ENCODE measurements at places on chromosomes 4 and X.
A peak's percentile ranks its signal among the peaks of the same experiment; 100 is the strongest.

GRCh38 chrX:44072631-44073030 is 99.4 kb upstream of the NDP start:
- no peak for DNase-seq

- DNase-seq = peak; percentile 26
Measured at GRCh38 chr4:2427383-2428334, 8.9 kb downstream of the CFAP99 start.

DNA sequence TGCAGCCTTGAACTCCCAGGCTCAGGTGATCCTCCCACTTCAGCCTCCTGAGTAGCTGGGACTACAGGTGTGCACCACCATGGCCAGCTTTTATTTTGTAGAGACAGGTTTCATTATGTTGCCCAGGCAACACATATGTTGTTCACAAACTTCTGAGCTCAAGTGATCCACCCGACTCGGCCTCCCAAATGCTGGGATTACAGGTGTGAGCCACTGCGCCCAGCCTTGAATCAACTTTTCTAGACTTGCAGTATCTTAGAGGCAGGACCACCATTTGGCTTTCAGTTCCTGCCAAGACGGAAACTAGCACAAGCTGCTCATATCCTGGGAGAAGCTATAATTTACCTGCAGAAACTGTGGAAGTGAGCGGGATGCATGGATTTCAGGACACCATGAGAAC is 19.9 kb downstream of the NAT8L start:
- DNase-seq = peak; percentile 11

GRCh38 chrX:44898411-44899221 is 25.6 kb downstream of the KDM6A start:
- DNase-seq = no peak

DNA sequence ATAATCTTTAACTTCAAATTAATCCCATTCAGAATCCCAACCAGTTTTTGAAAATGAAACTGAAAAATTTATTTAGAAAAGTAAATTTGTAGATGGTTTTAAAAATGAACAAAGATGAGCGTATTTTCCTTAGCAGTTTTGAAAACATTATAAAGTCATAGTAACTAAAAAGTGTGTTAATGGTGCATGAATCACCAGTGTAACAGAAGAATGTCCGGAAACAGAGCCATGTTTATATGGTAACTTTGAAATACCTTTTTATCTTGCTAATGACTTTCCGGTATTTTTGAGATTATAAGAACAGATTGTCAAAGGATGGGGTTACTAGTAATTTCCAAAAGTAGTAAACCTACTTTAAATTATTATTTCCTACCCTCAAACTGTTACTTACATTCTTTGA is 145.9 kb downstream of the IRS4 start:
- no peak for DNase-seq

DNA sequence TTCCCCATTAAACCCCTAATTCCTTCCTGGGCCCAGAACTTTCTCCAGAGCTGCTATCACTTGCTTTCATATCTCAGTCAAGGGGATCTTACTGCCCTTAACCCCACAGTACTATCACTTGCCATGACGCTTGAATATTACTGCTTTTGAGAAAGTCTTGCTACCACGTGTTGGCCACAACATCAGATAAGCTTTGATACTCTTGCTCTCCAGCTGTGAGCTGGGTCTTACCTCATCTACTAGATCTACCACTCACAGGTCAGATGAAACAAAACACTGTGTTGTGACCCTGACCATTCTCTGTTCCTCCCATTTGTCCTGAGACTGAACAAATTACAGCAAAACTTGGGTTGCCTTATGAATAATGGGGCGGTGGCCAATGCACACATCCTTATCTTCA is 12.1 kb upstream of the TAPT1 start:
- no peak for DNase-seq

DNA sequence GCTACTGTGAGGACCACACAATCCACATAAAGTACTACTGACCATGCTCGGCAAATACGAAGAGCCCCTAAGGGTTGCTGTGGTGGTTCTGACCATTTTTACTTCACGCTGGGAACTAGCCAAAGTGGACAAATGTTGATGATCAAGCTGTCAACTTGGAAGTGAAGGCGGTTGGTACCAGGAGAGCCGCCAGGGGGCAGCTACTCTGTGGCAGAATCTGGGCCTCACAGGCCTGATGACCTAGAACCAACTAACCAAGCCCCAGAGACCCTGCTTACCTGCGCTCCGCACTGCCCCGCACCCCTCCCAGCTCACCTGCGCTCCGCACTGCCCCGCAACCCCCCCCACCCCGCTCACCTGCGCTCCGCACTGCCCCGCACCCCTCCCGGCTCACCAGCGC is 5.6 kb downstream of the GAK start:
- peak; percentile 79 for DNase-seq

DNA sequence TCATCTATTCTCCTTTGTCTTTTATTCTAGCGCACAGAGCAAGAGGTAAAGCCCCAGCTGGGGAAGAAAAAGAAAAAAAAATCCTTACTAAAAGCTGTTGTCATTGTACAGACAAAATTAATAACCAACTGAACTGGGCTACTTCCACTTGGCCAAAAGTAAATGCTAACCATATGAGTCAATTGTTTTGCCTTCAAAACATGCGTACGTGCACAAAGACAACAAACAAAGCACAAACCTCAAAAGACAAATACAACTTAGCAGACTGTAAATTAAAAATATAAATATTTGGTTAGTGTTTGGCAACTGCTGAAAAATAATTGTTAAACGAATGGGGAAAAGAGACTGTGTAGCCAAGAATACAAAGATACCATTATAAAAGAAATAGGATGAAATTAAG is 5.9 kb downstream of the EDA2R start:
- no peak for DNase-seq

DNA sequence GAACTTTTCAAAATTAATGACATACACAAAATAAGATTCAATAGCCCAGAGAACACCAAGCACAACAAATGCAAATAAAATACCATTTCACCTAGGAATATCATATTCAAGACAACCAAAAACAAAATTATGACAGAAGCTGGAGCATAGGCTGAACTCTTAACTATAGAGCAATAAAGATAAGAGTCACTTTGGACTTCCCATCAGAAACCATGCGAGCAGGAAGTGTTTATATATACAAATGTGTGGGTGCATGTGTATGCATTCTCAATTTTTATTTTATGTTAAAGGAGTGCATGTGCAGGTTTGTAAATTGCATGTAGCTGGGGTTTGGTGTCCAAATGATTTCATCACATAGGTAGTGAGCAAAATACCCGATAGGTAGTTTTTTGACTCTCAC is 291.6 kb downstream of the ARAP2 start:
- no peak for DNase-seq

- peak; percentile 25 for DNase-seq
Measured at GRCh38 chr4:8910822-8911315, 39.2 kb upstream of the HMX1 start.

- DNase-seq = no peak
Measured at GRCh38 chr4:111120191-111120590, 497.3 kb upstream of the PITX2 start.

- no peak for DNase-seq
Measured at GRCh38 chrX:123617007-123617406, 115.8 kb downstream of the THOC2 start.

DNA sequence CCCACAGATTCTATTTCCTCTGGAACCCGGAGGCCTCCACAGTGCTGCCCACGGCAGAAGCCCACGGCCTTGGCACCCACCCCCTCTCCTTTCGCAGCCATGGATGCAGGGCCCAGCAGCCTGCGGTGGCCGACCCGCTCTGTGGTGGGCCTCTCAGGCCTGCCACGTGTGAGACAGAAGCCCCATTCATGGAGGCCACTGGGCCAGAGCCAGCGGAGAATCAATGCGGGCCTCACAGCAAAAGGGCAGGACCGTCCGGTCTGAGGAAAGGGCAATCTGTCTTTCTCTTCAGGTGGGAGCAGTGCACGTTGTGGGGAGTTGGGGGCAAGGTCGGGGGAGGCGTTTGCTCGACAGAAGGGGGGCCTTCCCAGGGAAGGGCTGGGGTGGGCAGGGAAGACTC is 8.4 kb upstream of the HAUS7 start:
- DNase-seq = no peak

DNA sequence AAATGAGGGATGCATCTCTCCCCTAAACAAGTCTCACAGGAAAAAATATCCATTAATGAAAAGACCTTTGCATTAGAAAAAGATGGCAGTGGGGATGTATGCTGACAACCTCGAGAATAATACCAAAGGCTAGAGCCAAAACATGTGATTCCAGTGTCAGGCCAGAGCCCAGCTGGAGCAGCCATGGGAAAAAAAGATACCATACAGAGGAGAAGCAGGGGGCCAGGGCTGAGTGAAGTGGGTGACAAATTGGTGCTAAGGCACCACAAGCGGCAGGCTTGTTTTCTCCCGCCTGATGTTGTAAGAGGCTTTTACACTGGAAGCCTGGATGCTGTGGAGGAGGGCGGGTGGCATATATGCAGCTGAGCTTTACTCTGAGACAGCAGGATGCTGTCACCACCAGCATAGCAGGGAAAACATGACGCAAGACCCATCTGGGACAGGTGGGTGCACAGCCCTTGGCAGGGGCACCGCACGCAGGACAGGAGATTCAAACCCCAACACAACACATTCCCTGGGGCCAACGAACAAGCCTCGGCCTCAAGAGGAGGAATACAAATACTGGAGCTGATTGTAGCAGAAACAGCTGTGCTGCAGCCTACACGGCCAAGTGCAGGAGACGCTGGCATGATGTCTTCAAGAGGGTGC is 91.9 kb downstream of the TSPAN5 start:
- DNase-seq = no peak

DNA sequence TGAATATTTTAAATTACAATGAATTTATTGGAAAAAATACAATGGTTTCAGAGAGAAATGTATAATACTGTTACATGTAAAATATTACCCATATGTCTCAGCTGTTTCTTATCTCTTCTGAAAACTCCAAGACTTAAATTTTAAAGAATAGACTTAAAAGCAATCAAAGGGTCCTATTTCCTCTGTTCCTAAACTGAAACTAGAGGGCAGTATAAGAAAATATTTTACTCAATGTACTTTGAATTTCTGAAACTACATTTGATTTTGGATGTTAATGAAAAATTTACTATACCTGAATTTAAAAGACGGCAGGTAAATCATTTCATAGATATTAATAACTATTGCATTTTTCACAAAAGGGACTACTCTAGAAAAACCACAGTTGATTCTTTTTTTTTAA is 200.2 kb downstream of the LRBA start:
- DNase-seq = no peak

DNA sequence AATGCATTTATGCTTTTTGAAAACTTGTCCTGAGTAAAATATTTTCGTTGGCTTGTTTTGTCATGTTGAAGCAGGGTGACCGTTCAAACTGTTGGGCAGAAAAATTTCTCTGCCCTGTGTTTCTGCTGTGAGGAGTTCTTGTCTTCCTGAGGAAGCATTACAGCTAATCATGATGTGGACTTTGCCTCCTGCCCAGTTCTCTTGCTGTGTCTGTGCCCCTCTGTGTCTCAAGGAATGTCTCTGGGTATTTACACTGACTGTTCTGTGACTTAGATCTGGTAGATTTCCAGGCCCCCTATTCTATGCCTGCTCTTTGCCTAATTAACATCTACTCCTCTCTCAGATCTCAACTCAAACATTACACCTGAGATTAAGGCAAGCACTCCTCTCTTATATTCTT is 30.4 kb upstream of the RPL34 start:
- DNase-seq = no peak

Measured in H9 (cell line).